ENCODE measurements at places on chromosomes 3 and 15.
A peak's percentile ranks its signal among the peaks of the same experiment; 100 is the strongest.

- peak; percentile 51 for DNase-seq
Measured at GRCh38 chr3:67790043-67790442, 135.6 kb upstream of the SUCLG2 start.

GRCh38 chr3:7309641-7310102 is 448.8 kb downstream of the GRM7 start:
- peak; percentile 54 for DNase-seq

GRCh38 chr3:138213398-138214085 is 26.4 kb downstream of the ARMC8 start:
- no peak for DNase-seq

DNA sequence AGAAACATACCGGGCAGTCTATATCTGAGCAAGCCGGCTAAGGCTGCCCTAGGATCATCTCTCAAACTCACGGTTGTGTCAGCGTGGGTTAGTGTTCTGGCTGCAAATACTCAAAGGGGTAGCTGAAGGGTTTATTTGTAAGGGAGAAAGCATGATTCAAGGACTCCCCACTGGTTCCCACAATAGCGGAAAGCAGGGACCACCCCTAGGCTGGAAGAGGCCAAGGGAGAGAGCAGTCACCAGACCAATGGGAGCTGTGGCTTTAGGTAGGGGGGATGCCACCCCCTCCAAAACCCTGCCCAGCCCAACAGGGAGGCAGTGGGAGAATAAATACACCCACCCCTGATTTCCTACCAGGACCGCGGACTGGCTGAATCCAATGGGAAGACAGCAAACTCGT is 7.3 kb upstream of the LMCD1 start:
- no peak for DNase-seq

DNA sequence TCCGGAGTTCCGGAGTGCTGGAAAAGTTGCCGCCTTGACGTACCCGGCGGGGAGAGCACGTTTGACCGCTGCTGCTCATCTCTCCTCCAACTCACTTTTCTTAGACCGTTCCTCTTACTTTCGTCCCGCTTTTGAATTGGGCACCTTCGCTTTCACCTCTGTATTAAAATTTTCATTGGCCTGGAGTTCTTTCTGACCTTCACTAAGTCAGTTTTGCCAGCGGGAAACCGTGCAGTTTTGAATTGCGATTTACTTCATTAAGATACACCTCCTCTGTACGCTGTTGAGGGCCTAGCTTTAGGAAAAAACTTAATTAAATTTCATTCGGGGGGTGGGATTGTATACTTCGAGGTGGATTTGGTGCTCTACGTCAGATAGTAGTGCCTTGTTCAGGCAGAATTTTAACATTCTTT is 1.3 kb downstream of the GMPS start:
- DNase-seq = no peak

DNA sequence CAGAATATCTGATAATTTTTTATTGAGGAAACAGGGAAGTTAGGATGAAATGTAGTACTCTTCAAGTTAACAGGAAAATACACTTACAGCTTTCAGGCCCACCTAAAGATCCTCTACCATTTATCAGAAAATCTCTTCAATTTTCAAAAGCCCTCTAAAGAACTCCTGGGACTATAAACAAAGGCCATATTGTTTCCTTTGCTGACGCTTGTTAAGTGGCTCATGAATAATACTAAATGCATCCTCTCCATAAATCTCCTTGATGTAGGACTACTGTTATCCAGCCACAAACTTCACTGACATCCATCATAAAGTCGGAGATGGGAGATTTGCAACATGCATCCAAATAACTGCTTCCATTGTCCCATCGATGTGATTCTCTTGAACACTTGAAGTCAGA is 326.5 kb downstream of the ZIC1 start:
- no peak for DNase-seq

DNA sequence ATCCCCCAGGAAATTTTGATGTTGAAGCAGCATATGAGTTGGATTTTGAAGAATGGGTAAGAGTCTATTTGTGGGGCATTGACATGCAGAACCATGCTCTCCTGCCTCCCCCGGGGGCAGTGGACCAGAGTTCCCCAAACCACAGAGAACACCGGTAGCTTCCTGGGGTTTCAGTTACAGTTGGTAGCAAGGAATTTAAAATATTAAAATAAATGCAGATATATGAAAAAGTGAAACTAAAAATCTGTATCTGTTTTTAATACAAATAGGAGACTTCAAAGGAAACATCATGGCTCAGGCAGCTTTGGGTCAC is 37.4 kb downstream of the SLC9A9 start:
- no peak for DNase-seq

DNA sequence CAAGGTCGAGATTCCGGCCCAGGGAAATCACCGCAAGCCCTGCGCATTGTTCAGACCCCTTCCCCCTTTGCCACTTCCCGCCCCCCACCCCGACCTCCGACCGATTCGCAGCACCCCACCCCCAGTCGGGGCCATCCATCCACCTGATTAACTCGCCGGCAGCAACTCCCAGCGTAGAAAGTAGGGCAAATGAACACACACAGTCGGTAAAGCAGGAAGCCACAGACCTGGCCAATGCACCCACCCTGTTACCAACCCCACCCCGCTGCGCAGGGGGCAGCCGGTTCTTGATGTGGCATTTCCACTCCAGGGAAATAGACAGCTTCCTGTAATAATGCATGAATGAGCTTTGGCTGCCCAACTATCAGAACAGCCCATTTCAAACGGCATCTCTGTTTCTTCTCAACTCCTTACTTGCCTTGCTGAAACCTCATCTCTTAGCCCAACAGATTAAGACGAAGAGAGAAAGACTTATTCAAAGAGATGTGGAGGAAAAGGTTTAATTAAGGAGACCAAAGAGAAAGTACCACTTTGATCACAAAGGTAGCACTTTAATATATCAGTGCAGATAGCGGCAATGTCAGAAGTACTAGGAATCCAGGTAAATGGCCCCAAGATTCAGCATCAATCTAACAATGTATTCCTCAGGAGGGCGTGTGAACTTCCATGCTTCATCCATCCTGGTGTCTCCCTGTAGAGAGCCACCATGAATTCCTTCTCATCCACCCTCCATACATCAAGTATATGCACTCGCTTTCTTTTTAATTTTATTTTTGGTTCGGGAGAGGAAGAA is 1.9 kb downstream of the TNIK start:
- no peak for DNase-seq

DNA sequence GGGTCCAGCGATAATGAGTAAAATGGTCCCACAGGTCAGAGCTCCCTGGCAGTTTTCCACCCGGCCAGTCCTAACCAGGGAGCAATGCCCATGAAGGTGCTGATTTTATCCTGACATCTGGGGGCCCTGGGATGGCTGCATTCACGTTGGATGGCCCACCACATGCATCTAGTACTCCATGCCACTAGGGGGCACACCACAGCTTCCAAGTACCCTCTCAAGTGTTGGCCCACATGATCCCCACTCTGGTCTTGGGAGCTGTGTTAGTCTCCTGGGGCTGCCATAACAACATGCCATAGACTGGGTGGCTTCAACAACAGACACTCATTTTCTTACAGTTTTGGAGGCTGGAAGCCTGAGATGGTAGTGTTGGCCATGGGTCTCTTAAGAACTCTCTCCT is 225.5 kb downstream of the SLCO3A1 start:
- peak; percentile 12 for DNase-seq

DNA sequence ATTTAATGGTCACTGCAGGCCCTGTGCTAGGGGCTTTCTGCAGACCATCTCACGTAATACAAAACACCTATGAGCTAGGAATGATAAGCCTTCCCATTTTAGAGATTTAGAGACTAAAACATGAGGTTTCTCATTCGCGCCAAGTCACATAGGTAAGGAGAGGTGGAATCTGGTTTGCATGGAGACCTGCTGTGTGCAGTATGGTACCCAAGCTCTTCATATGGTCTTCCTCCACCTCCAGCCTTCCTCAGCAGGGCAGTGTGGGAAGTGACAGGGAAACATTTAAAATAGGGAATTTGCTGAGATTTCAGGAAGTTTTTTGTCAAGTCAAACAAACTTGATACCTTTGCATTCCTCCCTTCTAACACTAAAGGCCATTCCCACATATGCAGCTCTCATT is 337.6 kb downstream of the IL20RB start:
- DNase-seq = no peak
